ENCODE measurements at places on chromosomes 6 and 20.

DNA sequence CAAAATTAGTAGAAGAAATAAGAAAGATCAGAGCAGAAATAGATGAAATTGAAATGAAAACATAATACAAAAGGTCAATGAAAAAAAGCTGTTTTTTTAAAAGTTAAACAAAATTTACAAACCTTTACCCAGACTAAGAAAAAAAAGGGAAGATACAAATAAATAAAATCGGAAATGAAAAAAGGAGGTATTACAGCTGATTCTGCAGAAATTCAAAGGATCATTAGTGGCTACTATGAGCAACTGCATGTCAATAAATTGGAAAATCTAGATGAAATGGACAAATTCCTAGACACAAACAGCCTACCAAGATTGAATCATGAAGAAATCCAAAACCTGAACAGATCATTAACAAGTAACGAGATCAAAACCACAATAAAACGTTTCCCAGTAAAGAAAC is 59.2 kb downstream of the ZFP64 start:
- no peak for DNase-seq

GRCh38 chr6:21861942-21862341 is 268.4 kb downstream of the SOX4 start:
- DNase-seq, result no peak

DNA sequence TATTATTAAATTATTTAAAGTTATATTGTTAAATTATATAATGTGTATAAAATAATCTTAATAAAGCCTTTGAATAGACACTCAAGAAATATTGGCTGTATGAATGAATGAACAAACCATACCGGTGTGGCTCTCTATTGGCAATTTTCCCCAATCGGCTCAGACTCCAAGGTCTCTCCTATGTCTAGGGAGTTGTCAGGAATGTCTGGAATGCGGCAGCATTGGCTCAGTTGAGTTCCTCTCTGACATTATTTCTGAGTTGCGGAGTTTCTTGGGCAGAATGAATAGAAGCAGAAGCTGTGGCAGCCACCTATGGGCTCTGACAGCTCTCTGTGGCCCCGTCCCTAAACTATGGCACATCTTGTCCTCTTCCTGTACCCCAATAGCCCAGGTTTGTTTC is 111.0 kb downstream of the SOBP start:
- no peak for DNase-seq

GRCh38 chr6:25735261-25735660 is 19.3 kb upstream of the SLC17A4 start:
- no peak for DNase-seq

DNA sequence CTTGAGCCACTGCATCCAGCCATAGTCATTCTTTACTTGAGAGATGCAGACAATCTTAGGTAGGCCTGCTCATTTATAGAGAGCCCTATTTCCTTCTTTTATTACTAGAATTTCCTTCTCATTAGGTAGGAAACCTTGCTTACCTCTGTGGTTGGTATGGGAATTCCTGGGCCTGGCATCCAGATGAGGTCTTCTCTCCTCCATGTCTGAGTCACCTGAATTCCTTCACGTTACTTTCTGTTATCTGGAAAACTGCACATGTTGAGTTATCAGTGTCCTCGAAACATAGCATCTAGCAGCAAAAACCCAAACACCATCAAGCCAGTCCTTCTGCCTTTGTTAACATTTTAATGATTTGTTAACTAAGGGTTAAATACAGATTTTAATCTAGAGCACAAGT is 2.2 kb downstream of the ZNFX1 start:
- DNase-seq, result no peak

- no peak for DNase-seq
These were observed 4.3 kb upstream of the AKIRIN2 start for GRCh38 chr6:87706187-87706966.

GRCh38 chr6:56232436-56232835 is 14.9 kb downstream of the COL21A1 start:
- no peak for DNase-seq

DNA sequence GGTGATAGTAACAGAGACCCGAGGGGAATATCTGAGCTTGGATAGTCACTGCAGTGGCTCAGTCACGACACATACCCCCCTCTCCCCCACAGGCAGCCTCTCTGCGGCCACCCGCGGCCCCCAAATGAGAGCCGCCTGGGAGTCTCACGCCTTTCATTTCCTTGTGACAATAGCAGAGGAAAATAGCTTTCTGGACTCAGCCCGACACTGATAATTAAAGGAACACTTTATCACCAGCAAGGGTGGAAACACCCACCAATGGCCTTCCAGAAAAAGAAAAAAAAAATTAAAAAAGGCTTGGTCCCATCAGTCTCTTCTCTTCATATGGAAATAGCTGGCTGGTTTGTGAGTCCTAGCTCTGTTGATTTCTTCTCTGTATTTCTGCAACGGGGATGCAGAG is 35.1 kb upstream of the KCNG1 start:
- no peak for DNase-seq

DNA sequence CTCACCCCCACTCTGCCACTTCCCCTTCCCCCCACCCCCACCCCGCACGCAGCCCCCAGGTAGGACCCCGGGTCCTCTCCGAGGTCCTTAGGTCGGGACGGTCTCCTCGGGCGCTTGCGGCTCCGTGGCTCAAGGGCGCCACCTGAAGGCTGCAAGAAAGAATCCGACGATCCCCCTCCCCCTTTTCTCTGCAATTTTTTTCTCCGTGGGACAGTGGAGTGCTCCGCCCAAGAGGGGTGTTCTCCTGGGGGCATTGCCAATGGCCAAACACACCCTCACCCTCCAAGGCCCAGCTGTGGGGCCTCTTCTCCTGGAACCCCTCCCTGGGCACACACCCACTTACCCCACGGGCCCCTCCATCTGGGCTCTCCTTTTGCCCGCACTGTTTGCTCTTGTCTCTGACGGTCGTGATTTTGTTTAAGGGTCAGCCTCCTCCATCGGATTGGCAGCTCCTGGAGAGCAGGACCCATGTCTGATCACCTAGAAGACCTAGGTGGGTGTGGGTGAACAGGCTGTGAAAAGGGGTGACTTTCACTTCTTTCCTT is 1.1 kb upstream of the TMEM74B start:
- DNase-seq, result no peak

DNA sequence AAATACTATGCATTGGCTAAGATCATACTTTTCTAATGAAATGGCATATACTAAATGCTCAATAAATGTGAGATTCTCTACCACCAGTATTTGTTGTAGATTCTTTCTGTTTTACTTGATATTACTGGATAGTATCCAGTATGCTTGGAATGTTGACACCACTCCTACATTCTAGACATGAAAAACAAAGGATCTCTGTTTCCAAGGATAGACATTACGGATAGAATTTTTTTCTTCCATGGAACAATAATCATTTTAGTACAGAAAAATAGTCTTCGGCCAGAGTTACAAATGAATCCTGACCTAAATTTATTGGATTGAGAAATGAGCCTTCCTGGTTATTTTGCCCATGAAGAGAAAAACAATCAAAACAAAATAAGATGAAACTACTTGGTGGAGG is 258.2 kb upstream of the NT5E start:
- no peak for DNase-seq

DNA sequence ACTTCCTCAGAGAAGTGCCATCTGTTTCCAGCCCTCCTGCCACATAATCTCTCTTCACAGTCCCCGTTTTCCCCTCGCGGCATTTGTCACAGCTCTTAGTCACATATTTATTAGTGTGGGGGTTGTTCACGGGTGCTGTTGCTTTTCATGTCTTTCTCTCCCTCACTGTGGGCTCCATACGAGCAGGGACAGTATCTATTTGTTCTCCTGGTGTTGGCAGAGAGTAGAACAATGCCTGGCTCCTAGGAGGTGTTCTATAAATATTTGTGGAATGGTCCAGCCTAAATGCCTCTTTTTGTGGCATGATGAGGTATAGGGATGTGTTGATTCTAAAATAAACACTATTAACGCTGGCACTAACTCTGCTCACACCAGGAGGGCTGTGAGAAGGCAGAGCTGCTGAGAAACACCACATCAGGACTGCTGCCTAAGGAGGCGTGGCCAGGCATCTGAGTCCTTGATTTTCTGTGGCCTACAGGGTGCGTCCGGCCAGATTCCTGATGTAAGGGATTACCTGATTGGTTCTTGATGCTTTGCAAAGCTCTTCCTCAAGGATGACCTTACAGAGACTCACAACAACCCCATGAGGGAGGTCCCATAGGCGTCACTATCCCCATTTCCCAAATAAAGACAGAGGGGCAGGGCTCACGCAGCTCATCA is 219.8 kb upstream of the ARID1B start:
- no peak for DNase-seq

GRCh38 chr20:47753576-47754387 is 31.5 kb downstream of the SULF2 start:
- no peak for DNase-seq

DNA sequence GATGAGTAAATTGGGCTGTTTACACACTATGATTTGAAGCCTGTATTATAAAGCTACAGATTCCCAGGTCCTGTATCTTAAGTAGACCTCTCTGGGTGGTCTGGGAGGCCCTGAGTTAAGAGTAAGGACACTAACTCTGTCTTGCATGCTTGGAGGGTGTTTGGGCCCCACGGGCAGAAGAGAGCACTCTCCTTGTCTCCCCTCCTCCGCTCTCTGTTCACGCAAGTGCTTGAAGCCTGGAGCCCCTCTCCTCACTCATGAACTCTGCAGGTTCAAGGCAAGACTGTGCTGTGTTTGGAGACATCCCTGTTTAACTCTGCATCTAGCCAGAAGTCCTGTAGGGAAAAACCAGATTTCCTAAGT is 154.0 kb downstream of the ZDHHC14 start:
- DNase-seq, result no peak

DNA sequence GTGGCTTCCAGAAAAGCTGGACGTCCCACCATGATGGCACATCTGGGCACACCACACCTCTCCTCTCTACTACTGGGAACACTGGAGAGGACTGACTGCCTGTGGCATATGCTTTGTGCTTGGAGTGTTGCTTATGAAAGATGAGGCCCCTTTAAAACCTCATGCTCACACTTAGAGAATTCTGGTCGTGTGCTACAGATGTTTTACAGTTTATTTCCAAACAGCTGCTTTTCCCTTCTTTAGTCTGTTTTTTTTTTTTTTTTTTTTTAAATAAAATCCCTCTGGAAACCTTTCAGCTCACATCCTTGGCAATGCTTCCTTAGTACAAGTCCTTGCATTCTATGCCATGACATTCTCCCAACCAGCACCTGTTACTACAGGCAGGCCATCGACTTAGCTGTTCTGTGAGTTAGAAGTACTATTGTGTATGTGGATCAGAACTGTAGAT is 60.3 kb downstream of the BMP6 start:
- DNase-seq, result no peak

- DNase-seq, result no peak
These were observed 41.1 kb downstream of the TFAP2A start for GRCh38 chr6:10373642-10374359.

GRCh38 chr6:118187568-118188164 is 280.6 kb downstream of the SLC35F1 start:
- DNase-seq, result no peak

DNA sequence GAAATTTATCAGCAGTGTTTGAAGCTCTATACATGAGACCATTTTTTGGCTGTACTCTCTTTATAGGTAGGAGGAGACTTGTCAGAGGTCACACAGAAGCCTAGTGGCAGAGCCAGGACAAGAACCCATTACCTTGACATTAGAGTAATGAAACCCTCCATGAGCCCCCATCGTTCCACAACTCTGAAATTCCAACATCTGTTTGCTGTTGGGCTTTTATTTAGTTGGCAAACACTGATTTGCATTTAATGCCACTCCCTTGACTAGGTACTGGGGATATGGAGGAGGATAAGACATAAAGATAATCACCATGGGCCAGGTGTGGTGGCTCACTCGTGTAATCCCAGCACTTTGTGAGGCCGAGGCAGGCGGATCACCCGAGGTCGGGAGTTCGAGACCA is 1.6 kb downstream of the GSS start:
- DNase-seq, result no peak

- no peak for DNase-seq
These were observed 96.0 kb downstream of the RIMS1 start for GRCh38 chr6:71982389-71982788.

GRCh38 chr6:30626484-30627366 is at the start of gene ATAT1:
Gene ATAT1 (plus strand): TSS chr6:30626874.
- DNase-seq, result peak; percentile 78
